ENCODE measurements at places on chromosomes 7 and 10. TPM values are rescaled to one million over a fixed set of nuclear protein-coding genes. Genes with fewer than 3 reads are reported as not detected.
A peak's percentile ranks its signal among the peaks of the same experiment; 100 is the strongest.

DNA sequence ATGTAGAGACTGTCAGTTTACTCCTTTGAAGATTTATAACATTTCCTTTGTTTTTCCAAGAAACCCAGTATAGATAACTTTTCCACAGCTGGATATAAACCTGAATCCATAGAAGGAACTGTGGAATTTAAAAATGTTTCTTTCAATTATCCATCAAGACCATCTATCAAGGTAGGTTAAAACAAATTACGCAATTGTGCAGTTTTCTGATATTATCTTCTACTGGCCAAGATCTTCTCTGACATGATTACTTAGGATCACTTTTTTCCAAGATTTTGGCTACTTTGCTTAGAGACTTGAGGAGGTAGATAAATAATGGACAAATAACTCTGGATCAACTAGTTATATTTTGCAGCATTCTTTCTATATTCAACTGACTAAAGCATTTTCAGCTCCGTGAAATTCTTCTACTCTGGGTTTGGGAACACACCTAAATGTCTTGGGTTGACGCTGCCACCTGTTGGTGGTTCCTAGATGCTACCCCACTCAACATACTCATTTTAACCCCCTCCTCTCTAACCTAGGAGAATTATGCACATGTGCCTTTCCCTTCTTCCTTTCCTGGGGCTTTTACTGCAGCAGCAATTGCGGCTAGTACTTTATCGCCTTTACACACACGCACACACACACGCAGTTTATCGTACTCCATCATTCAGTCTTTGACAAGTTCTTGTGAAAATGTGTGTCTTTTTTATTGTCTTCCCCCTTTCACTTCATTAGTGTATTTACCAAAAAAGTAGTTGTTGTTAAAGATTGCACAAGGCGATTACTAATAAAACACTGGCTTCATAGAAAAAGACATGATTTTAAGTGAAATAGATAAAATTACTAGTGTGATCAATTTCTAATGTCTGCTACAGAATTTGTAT is 32.7 kb downstream of the ABCB5 start:
- DNase-seq: no peak

DNA sequence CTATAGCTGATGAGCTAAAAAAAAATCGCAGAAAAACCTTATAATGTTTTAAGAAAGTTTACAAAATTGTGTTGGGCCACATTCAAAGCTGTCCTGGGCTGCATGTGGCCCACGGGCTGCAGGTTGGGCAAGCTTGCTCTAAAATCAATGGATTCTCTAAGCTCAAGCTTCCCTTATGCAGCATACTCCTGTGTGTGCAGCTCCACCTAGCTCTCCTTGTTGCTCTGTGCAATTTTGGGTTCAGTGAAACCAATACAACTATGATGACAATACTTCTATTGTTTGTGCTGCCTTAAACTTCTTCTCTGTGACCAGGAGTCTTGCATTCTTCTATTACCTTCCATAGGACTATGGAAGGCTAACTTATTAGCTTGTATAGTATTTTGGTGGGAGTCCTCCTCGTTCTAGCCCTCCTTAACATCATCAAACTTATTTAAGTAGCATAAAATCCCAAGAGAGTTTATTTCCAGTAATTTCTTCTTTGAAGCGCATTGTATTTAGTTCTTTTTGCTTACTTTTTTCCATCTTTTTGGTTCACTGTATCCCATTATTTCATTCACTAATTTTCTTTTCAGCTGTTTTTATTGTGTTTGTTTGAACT is 170.9 kb upstream of the SMIM30 start:
- DNase-seq: no peak

DNA sequence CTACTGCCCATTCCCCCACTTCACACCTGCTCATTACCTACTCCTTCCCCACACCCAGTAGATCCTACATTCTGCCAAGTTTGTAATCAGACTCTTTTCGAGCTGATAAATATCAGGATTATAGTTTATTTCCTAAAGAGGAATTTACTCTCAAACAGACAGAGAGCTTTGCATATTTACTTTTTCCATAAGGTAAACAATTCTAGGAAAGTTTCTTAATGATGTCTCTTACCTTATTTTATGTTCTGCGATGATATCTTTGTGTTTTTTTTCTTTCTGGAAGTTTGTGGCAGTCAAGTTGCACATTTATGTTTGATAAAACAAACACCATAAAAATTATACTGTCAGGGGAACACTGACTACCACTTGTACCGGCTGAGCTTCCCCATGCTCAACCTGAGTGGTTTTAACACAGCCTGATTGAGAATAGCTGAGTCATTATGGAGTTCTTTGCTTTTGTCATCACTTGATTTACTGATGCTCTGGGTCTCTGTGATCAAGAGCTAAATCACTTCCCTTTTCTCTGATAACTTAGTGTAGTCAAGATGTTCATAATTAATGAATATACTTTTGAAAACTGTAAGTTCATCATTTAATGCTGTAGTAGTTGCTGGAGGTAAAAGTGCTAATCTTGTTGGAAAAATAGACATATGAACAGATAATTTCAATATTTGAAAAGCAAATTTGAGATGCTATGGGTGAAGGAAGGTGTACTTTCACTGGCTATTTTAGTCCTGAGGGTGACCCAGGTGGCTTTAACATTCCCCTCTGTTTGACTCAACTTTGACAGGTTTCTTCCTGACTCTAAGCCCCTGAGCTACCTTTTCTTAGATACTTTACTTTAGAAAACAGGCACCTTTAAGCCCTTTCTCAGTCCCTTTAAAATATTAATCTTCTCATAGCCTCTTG is 1034.5 kb upstream of the LRRTM3 start:
- no peak for DNase-seq

DNA sequence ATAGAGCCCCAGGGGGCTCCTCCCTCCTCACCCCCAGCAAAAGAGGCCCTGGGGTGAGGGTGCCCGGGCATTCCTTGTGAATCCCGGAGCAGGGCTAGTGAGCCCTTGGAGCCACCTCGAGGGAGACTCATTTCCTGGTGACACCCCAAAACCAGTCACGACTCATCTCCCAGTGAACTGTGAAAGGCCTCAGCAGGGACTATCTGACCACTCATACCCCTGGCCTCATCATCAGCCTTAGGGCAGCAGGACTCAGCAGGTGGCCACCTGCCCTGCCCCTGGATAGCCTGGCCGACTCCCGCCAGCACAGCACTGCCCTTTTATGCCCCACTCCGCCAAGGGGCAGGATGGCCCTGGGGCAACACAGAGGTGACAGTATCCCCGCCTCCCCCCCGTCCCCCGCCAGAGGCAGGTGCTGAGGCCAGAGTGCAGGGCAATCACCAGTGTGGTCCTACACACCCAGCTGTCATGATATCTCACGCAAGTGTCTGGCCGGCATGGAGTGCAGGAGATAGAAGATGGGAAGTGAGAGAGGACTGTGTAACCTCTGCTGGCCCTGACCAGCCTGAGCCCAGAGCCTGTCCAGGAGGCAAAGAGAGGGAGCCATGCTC is 3.2 kb downstream of the SNCG start:
- DNase-seq: no peak

DNA sequence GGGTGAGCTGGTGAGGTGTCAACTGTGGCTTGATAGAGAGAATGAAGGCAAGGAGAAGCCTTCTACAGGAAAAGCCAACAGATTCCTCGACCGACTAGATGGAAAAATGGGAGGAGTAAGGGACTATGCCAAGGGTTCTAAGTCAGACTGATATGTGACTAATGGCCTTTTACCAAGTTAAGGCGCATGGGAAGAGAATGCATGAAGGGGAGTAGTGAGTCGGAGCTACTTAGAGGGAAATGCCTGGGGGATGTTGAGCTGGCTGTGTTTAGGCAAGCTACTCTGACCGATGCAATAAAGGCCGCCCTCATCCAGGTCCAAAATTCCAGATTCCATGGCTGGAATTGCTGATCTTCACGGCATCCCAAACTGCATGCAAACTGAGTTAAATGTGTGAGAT is 48.2 kb downstream of the APBB1IP start:
- DNase-seq: no peak

- peak; percentile 20 for DNase-seq
These were observed 99.4 kb downstream of the CCDC3 start for GRCh38 chr10:12902135-12902572.

GRCh38 chr7:120931243-120931642 is 19.3 kb upstream of the ING3 start:
- DNase-seq: no peak

DNA sequence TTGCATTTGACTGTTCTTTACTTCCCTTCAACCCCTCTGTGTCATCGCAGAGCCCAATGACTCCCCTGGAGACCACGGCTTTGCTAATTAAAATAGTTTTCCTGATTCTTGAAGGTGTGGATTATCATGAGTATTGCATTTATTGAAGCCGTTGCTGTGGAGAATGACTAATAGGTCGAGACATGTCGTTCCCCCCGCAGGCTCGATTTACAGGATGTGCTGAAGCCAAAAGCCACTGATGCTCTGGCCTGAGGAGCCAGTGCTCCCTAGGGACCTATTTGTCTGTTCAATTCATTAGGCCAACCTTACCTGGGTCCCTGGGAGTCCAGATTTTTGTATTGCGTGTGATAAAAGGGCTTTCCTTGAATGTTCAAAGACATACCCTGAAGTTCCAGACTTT is 102.3 kb downstream of the NPTX2 start:
- DNase-seq: no peak

DNA sequence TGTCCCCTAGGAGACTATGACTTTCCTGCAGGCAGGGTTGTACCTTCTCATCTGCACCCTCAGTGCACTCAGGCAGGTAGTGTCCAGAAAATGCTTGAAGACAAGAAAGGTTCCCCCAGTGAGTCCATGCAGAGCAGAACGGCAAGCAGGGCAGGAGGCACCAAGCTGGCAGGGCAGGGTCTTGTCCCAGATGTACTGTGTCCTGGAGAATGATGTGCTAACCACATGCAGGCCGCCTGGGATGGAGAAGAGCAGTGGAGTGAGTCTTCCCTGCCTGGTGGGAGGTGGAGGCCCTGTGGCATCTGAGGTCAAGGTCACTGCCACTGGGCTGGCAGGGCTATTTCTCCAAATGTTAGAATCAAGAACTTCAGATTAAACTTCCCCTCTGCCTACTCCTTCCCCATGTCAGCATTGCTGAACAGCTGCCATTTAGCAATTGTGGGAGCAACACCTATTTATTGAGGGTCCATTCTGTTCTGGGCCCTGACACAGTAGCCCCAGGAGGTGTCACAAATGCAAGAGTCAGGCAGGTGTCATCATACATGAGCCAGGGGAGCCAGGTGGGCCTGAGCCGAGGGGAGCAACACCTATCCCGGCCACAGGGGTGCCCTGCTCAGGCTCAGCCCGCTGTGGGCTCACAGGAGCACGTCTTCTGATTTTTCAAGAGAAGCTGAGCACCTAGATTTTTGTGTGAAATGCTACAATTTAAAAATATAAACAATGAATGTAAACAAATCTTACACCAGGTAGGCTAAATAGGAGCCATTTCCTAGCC is 34.1 kb downstream of the PTPRE start:
- DNase-seq: no peak

GRCh38 chr7:134593530-134594392 is 44.9 kb downstream of the AKR1B15 start:
- DNase-seq: no peak

GRCh38 chr10:123848564-123849457 is 42.8 kb downstream of the CPXM2 start:
- DNase-seq: no peak

DNA sequence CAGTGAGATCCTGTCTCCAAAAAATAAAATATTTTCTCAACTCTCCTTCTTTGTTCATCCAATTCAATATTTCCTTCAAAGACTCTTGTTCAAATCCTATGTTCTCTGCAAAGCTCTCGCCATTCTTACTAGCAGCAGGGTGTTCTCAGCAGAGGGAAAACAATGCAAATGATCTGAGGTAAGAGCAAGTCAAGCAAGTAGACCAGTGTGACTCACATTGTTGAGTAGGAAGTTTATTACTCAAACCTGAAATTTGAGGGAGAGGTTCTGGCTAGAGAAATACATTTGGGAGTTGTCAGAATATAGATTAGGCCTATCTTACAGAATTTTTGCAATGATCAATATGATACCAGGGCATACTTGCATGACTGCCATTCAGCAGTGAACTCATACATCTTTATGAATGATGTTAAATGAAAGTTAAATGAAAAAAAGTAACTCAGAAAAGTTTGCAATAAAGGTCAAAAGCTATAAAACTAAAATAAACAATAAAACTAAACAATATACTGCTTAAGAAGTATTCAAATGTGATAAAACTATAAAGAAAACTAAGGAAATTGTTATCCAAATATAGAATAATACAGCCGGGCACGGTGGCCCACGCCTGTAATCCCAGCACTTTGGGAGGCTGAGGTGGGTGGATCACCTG is 5.8 kb downstream of the IDE start:
- no peak for DNase-seq

DNA sequence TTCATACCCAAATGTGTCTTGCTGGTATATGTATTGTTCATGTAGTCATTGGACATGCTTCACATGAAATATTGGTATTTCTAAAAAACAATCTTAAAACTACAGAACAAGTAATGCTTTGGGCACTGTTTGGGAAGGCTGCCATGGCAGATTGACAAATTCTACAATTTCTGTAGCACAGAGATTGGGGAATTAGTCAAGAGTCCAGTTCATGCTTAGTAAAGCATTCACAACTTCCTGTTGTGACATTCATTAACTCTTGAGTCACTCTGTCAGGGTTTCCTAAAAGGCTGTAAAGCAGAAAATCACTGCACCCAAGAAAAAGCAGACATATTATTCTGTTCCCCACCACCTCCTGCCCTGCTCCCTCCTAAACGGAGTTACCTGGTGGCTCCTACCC is 398.9 kb downstream of the PHTF2 start:
- DNase-seq: no peak

- DNase-seq: no peak
These were observed 4.0 kb downstream of the ITGA8 start for GRCh38 chr10:15715619-15716227.

GRCh38 chr10:124987788-124988187 is 45.9 kb downstream of the ZRANB1 start:
- no peak for DNase-seq

GRCh38 chr10:85413570-85413969 is 953.0 kb downstream of the GRID1 start:
- no peak for DNase-seq

- DNase-seq: no peak
These were observed 19.4 kb upstream of the RALA start for GRCh38 chr7:39603924-39604323.

The MYL10 gene
- not detected for total RNA-seq

The PRTFDC1 gene
- total RNA-seq: 1.9 TPM

The CPA4 gene
- total RNA-seq: not detected

The UCN3 gene
- total RNA-seq: not detected

The GPR37 gene
- total RNA-seq: not detected

The VTI1A gene
- 62.6 TPM for total RNA-seq

The SPDYE2B gene
- total RNA-seq: not detected

The NACAD gene
- 0.75 TPM for total RNA-seq

The THSD7A gene
- not detected for total RNA-seq

The STEAP1B gene
- 0.31 TPM for total RNA-seq

Data from natural killer cell (primary cell).